ENCODE measurements at places on chromosomes 7 and 10. TPM values are rescaled to one million over a fixed set of nuclear protein-coding genes. Genes with fewer than 3 reads are reported as not detected.

ANKRD61 gene
- total RNA-seq = not detected

DNAJB6 gene
- total RNA-seq = 68.9 TPM

CC2D2B gene
- total RNA-seq = not detected

RET gene
- total RNA-seq = 0.10 TPM

SLC13A4 gene
- not detected for total RNA-seq

DNA sequence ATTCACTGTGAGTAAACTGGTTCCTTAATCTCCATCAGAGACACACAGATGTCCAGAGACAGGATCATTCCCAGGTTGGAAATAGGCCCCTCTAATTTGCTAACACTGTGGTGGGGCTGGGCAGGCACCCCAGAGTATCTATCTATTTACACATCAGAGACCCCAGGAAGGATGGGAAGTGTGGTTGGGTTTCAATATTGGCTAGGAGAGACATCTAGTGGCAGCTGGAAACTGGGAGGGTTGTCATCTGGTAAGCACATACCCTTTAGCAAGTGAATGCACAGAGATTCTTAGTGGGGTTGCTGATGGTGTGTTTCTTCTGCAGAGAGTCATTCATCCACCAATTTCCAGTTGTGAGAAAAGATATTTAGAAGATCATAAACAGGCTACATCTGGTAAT, 36.0 kb upstream of the NRG3 start:
- H3K27me3 ChIP-seq = peaks cover 1% of the 10 kb centered on the region
- no peaks in the 10 kb centered on the region for H3K36me3 ChIP-seq
- DNase-seq = no peak

- no peak for DNase-seq
- H3K4me3 ChIP-seq = no peak overlapping the region
- no peaks in the 10 kb centered on the region for H3K36me3 ChIP-seq
- H3K27me3 ChIP-seq = peaks cover 5% of the 10 kb centered on the region
- H3K27ac ChIP-seq = no peak overlapping the region
- H3K4me1 ChIP-seq = no peaks in the 10 kb centered on the region
Observed at GRCh38 chr10:49791100-49791499, 29.0 kb upstream of the OGDHL start.

- peaks cover 3% of the 10 kb centered on the region for H3K27me3 ChIP-seq
- DNase-seq = no peak
- H3K4me1 ChIP-seq = no peaks in the 10 kb centered on the region
- no peak overlapping the region for H3K27ac ChIP-seq
- H3K36me3 ChIP-seq = no peaks in the 10 kb centered on the region
- H3K4me3 ChIP-seq = no peak overlapping the region
Observed at GRCh38 chr7:37987732-37988131, 67.3 kb downstream of the EPDR1 start.

GRCh38 chr7:79653136-79653631, 199.7 kb upstream of the MAGI2 start:
- no peaks in the 10 kb centered on the region for H3K27me3 ChIP-seq
- DNase-seq = no peak
- no peaks in the 10 kb centered on the region for H3K4me1 ChIP-seq
- no peaks in the 10 kb centered on the region for H3K36me3 ChIP-seq
- no peak overlapping the region for H3K27ac ChIP-seq
- no peak overlapping the region for H3K4me3 ChIP-seq

GRCh38 chr7:96397936-96398598, 76.2 kb upstream of the SLC25A13 start:
- DNase-seq = no peak
- H3K27ac ChIP-seq = no peak overlapping the region
- peaks cover 19% of the 10 kb centered on the region for H3K27me3 ChIP-seq
- H3K4me1 ChIP-seq = no peaks in the 10 kb centered on the region
- no peak overlapping the region for H3K4me3 ChIP-seq

GRCh38 chr10:114632869-114633715, 25.0 kb downstream of the ABLIM1 start:
- peaks cover 53% of the 10 kb centered on the region for H3K27me3 ChIP-seq
- no peaks in the 10 kb centered on the region for H3K36me3 ChIP-seq
- H3K27ac ChIP-seq = no peak overlapping the region
- H3K4me1 ChIP-seq = peaks cover 15% of the 10 kb centered on the region
- H3K4me3 ChIP-seq = no peak overlapping the region

DNA sequence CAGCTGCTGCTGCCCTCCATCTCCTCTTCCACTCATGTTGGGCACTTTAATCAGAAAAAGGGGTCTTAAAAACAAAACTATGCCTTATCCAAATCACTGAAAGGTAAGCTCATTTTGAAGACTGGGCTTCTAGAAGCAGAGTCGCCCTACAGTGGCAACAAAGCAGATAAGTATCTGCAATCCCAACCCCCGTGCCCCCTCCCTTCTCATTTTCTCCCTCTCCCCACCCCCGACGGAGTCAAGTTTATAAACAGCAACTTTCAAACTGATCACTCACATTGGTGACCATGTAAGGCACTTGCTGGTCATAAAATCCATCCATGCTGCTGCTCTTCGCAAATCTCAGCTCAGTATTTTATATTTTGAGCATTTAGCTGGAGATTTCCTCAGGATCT, 738 bp downstream of the ETV1 start:
- H3K4me1 ChIP-seq = no peaks in the 10 kb centered on the region
- no peak overlapping the region for H3K27ac ChIP-seq
- no peak overlapping the region for H3K4me3 ChIP-seq
- no peaks in the 10 kb centered on the region for H3K27me3 ChIP-seq

GRCh38 chr7:66007232-66007631, 25.2 kb upstream of the GUSB start:
- H3K4me1 ChIP-seq = no peaks in the 10 kb centered on the region
- H3K27ac ChIP-seq = no peak overlapping the region
- no peaks in the 10 kb centered on the region for H3K27me3 ChIP-seq
- no peaks in the 10 kb centered on the region for H3K36me3 ChIP-seq
- no peak for DNase-seq

DNA sequence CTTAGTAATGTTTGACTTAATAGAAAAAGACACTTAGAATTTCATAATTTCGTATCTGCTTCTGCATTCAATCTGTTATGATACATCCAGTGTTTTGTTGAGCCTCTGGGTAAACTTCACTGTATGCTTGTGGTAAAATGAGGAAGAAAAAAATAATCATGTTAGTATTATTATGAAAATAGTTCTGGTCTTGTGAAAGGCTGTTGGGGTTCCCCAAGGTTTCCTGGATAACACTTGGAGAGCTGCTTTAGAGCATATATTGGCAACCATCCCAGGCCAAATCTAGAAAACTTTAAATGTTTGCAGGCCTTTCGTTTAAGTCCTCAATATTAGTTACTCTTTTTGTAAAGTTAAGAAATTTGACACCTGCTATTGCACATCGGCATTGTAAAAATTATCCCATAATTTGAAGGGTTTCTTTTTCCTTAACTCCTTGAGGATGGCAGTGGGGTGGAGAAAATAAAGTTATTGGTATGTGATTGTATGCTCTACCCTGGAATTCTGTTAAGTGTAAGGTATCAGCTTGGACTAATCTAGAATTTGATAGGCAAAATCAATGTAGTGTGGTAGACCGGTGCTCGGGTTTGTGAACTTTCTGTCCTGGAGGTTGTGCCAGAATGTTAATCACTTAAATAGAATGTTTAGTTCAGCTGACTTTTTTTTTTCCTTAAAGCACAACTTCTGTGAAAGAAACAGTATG, 54.5 kb downstream of the WAC start:
- H3K4me1 ChIP-seq = peaks cover 22% of the 10 kb centered on the region
- DNase-seq = no peak
- H3K36me3 ChIP-seq = peaks cover 61% of the 10 kb centered on the region
- H3K27me3 ChIP-seq = no peaks in the 10 kb centered on the region

DNA sequence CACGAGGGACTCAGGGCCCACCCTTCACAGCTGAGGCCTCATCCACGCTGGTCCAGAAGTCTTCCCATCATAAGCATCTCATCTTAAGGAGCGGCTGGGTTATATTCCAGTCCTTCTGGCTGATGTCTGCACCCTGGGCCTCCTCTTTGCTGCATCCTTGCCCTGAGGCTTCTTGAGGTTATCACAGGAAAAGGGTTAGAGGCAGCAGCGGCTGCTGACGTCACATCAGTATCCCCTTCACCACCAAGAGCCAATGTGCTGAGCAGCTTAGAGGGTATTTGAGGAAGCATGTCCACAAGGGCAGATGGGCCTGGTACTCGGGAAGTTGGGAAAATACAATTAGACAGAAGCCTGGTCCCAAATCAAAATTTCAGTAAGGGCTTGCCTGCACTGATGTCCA, 125.1 kb downstream of the PLXNA4 start:
- peaks cover 92% of the 10 kb centered on the region for H3K4me1 ChIP-seq
- H3K27ac ChIP-seq = peak overlapping the region; percentile 79
- DNase-seq = no peak
- H3K4me3 ChIP-seq = no peak overlapping the region
- H3K27me3 ChIP-seq = peaks cover 3% of the 10 kb centered on the region

- peaks cover 21% of the 10 kb centered on the region for H3K4me1 ChIP-seq
- no peaks in the 10 kb centered on the region for H3K27me3 ChIP-seq
- no peak for DNase-seq
- no peak overlapping the region for H3K4me3 ChIP-seq
Observed at GRCh38 chr7:158973941-158974785, 117.8 kb downstream of the DYNC2I1 start.

GRCh38 chr10:113095419-113096127, 145.5 kb downstream of the TCF7L2 start:
- peaks cover 11% of the 10 kb centered on the region for H3K27me3 ChIP-seq
- H3K4me1 ChIP-seq = peaks cover 14% of the 10 kb centered on the region
- H3K36me3 ChIP-seq = no peaks in the 10 kb centered on the region
- DNase-seq = no peak
- H3K27ac ChIP-seq = no peak overlapping the region

DNA sequence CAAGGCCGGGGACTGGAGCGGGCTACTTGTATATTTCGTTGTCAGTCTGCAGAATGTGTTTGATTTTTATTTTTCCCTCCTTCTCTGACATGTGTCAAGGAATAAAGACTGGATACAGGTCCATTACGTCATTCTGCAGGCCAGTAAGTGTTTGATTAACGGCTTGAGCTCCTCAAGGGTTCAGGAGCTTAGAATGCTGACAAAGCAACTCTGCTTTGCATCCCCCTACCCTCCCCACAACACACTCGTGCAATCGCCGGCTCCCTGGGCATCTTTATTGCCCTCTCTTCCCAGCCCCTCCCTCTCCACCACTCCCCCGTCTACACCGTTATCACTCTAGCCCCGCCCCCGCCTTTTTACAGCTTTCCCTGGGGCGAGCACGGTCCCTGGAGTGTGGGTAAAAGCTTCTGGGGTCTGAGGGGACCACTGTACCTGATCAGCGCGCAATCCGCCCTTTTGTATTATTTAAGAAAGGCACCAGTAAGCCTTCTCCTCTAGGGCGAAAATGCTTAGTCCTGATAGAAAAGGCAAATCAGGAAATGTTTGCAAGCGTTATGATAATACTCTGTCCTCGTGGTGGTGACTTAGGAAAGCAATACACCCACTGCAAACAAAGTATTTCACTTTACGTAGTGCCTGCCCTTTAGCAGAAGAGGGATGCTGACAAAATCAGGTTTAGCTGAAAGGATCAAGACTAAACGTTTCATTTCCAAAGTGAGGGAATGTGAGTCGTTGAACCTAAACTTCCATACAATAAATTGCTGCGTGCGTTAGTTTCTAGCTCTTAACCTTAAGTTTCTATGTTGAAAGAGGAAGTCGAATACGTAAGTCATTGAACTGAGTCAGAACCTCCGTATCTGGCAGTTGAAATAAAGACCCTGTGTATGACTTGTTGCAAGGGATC, 1.4 kb upstream of the CREB5 start:
- DNase-seq = no peak
- H3K36me3 ChIP-seq = no peaks in the 10 kb centered on the region
- H3K27me3 ChIP-seq = peaks cover 68% of the 10 kb centered on the region
- peak overlapping the region; percentile 53 for H3K4me3 ChIP-seq

- H3K4me3 ChIP-seq = no peak overlapping the region
- H3K27me3 ChIP-seq = no peaks in the 10 kb centered on the region
- peaks cover 6% of the 10 kb centered on the region for H3K36me3 ChIP-seq
- no peaks in the 10 kb centered on the region for H3K4me1 ChIP-seq
- no peak for DNase-seq
Observed at GRCh38 chr7:264541-265191, 25.3 kb upstream of the FOXL3 start.

DNA sequence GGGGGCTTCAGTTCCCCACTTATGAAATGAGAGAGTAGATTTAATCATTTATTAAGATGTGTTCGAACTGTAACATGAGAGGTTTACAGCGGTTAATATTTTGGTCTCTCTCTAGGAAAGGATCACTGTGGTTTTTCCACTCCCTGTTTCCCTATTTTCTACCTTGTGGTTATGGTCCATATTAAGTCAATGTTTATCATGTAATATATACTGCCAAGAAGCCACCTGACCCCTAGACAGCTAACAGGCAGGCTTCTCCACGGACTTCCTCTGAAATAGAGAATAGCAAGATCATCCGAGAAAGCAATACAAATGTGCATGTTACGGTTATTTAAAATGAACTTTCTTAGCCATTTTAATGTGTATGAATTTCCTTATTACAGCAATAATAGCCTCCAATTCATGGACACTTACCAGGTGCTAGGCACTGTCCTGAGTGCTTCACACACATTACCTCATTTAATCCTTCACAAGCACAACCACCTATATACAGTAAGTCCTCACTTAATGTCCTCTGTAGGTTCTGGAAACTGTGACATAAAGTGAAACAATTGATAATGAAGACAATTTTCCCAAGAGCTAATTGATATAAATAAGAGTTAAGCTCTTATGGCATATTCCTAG, 835 bp upstream of the COL28A1 start:
- no peak overlapping the region for H3K27ac ChIP-seq
- H3K4me1 ChIP-seq = peaks cover under 1% of the 10 kb centered on the region
- peaks cover 26% of the 10 kb centered on the region for H3K27me3 ChIP-seq
- no peak for DNase-seq

- DNase-seq = no peak
- H3K27ac ChIP-seq = no peak overlapping the region
- no peak overlapping the region for H3K4me3 ChIP-seq
- H3K4me1 ChIP-seq = no peaks in the 10 kb centered on the region
- H3K27me3 ChIP-seq = peaks cover 14% of the 10 kb centered on the region
- H3K36me3 ChIP-seq = no peaks in the 10 kb centered on the region
Observed at GRCh38 chr7:112149734-112150133, 56.5 kb downstream of the DOCK4 start.

GRCh38 chr10:61987951-61988379, 86.5 kb downstream of the ARID5B start:
- H3K27ac ChIP-seq = peak overlapping the region; percentile 95
- peaks cover 87% of the 10 kb centered on the region for H3K4me1 ChIP-seq
- H3K27me3 ChIP-seq = no peaks in the 10 kb centered on the region
- peak; percentile 51 for DNase-seq
- H3K36me3 ChIP-seq = peaks cover 58% of the 10 kb centered on the region
- peak overlapping the region; percentile 58 for H3K4me3 ChIP-seq

- no peaks in the 10 kb centered on the region for H3K36me3 ChIP-seq
- H3K4me1 ChIP-seq = peaks cover 6% of the 10 kb centered on the region
- peaks cover 2% of the 10 kb centered on the region for H3K27me3 ChIP-seq
Observed at GRCh38 chr7:95687759-95688343, 84.5 kb upstream of the DYNC1I1 start.

DNA sequence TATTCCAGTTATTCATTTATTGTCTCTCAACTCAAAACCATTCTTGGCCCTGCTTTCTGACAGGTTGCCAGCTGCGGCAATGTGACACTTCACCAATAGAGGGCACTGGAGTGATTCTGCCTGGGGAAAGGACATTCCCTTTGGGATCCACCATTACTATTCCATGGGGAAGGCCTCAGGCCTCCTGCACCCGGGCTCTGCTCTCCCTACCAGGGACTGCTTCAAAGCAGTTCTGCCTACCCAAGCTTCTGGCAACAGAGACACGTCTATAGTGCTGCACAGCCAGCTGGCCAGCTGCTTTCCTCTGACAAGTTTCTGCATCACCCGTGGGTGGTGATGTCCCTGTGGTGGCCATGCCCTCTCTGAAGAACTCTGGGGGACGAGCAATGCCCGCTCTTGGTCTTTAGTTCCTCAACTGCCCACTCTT, 163.8 kb downstream of the ELMO1 start:
- H3K4me1 ChIP-seq = peaks cover 44% of the 10 kb centered on the region
- DNase-seq = peak; percentile 42
- H3K27ac ChIP-seq = peak overlapping the region; percentile 26
- H3K36me3 ChIP-seq = peaks cover 13% of the 10 kb centered on the region
- H3K27me3 ChIP-seq = no peaks in the 10 kb centered on the region

Measured in activated CD4-positive, alpha-beta T cell treated with anti-CD3 and anti-CD28 coated beads, Interleukin-2, amount 10 ng/mL, durations not matched to agents 7 days and 5 days (primary cell).